ENCODE measurements at places on chromosomes 4 and X. TPM values are rescaled to one million over a fixed set of nuclear protein-coding genes. Genes with fewer than 3 reads are reported as not detected.

The FAM114A1 gene
- total RNA-seq: 1.6 TPM

- no peaks in the 10 kb centered on the region for H3K27me3 ChIP-seq
- H3K4me1 ChIP-seq: no peaks in the 10 kb centered on the region
- no peak for DNase-seq
- no peaks in the 10 kb centered on the region for H3K36me3 ChIP-seq
- no peak overlapping the region for H3K4me3 ChIP-seq
Observed at GRCh38 chr4:188110036-188110435, 633 bp upstream of the TRIML2 start.

GRCh38 chr4:83759611-83760010, 223.7 kb downstream of the GPAT3 start:
- H3K4me3 ChIP-seq: no peak overlapping the region
- no peaks in the 10 kb centered on the region for H3K27me3 ChIP-seq
- no peak for DNase-seq
- no peaks in the 10 kb centered on the region for H3K4me1 ChIP-seq
- no peak overlapping the region for H3K27ac ChIP-seq

DNA sequence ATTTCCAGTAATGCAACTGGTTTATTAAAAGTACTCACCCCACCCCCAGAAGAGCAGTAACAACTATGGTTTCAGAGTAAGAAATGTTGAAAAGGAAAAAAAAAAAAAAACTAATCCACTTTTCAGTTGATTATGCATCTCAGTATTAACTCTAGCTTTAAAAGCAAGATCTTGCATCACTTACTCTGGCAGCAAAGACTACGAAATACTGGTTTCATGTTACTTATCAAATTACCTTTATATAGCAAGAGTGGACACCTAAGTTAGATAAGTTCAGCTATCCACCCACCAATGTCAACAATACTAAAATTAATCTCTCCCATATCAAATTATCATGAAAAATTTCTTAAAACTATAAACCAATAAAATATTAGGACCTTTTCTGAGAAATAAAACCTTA, 105.0 kb downstream of the ABCB7 start:
- H3K4me1 ChIP-seq: no peaks in the 10 kb centered on the region
- no peaks in the 10 kb centered on the region for H3K27me3 ChIP-seq
- no peak overlapping the region for H3K4me3 ChIP-seq

DNA sequence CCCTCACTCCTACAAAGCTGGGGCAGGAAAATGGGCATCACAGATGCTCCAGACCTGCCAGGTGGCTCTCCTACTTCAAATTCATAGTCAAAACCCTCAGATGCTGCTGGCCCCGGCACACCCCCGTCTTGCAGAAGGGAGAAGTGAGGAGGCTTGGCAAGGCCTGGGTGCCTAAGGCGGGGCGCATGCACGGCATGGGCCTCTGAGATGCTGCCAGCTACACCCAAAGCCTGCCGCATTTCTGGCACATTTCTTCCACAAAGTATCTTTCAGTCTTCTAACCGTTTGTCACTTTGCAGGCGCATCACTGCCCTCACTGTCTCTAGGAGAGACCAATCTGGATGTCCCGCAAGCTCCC, 19.6 kb downstream of the WDR1 start:
- DNase-seq: no peak
- no peaks in the 10 kb centered on the region for H3K4me1 ChIP-seq
- H3K27me3 ChIP-seq: no peaks in the 10 kb centered on the region
- no peak overlapping the region for H3K27ac ChIP-seq
- no peak overlapping the region for H3K4me3 ChIP-seq

DNA sequence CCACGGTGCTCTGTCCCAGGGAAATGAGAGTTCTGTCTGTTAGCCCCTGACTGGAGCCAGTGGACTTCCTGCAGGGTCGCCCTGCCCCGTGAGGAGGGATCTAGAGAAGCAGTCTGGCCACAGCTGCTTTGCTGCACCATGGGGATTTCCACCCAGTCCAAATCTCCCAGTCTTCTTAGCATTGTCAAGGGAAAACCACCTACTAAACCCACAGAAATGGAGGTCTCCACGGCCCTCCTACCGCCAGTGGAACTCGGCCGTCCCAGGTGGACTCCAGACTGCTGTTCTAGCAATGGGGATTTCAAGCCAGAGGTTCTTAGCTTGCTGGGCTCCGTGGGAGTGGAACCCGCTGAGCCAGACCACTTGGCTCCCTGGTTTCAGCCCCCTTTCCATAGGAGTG, 133.3 kb upstream of the PCDH7 start:
- no peaks in the 10 kb centered on the region for H3K4me1 ChIP-seq
- H3K36me3 ChIP-seq: no peaks in the 10 kb centered on the region
- no peak overlapping the region for H3K27ac ChIP-seq
- DNase-seq: no peak
- no peaks in the 10 kb centered on the region for H3K27me3 ChIP-seq

DNA sequence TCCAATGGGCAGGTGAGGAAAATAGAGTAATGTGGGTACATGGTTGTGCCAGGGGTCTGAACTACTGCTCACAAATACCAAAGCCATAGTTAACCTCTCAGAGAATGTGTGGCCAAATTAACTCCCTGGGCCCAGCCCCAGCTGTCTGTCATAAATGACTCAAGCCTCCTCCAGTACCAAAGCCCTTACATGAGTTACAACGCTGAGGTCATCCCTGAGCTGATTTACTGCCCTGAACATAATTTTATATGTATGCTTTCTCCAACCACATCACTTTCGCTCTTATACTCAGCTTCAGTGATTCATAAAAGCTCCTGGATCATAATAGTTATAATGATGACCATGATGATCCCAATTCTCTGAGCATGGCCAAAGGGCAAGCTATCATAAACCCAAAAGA, 283.9 kb downstream of the NKX6-1 start:
- H3K27me3 ChIP-seq: no peaks in the 10 kb centered on the region
- H3K4me3 ChIP-seq: no peak overlapping the region
- no peaks in the 10 kb centered on the region for H3K4me1 ChIP-seq
- DNase-seq: no peak
- no peaks in the 10 kb centered on the region for H3K36me3 ChIP-seq

DNA sequence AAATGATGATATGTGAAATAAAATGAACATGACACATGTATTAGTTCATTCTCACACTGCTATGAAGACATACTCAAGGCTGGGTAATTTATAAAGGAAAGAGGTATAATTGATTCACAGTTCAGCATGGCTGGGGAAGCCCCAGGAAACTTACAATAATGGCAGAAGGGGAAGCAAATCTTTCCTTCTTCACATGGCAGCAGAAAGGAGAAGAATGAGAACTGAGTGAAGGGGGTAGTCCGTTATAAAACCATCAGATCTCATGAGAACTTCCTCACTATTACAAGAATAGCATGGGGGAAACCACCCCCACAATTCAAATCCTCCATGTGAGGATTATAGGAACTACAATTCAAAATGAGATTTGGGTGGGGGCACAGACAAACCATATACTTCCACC, 243.9 kb upstream of the GYPA start:
- H3K27ac ChIP-seq: no peak overlapping the region
- H3K36me3 ChIP-seq: no peaks in the 10 kb centered on the region
- H3K27me3 ChIP-seq: no peaks in the 10 kb centered on the region
- DNase-seq: no peak

GRCh38 chr4:8524595-8525382, 55.4 kb upstream of the GPR78 start:
- no peak for DNase-seq
- no peaks in the 10 kb centered on the region for H3K4me1 ChIP-seq
- H3K27ac ChIP-seq: no peak overlapping the region
- no peaks in the 10 kb centered on the region for H3K27me3 ChIP-seq
- no peak overlapping the region for H3K4me3 ChIP-seq
- no peaks in the 10 kb centered on the region for H3K36me3 ChIP-seq

The RIPPLY1 gene
- not detected for total RNA-seq

GRCh38 chr4:188783606-188784160, 644.4 kb downstream of the TRIML1 start:
- DNase-seq: no peak
- no peaks in the 10 kb centered on the region for H3K36me3 ChIP-seq
- H3K4me1 ChIP-seq: peaks cover 6% of the 10 kb centered on the region
- no peaks in the 10 kb centered on the region for H3K27me3 ChIP-seq
- no peak overlapping the region for H3K27ac ChIP-seq
- no peak overlapping the region for H3K4me3 ChIP-seq

Measured in Karpas-422 (cell line).